ENCODE measurements at places on chromosomes 4 and X.

DNA sequence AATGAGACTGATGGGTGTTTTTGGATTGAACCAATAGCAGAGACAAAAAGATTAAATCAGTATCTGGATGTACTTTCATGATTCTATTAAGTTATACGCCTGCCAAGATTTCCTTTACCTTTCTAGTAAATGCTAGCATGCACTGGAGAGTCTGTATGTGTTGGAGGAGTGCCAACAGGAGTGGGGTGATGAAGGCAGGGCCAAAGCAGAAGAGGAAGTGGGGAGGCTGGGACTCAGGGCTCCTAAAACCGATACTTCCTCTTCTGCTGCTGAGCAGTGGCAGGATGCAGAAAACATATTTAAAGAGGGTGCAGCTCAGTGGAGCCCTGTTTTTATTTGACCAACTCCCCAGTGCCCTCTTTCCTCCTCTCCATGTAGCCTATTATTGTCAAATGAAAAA lies 5.6 kb downstream of the CYSLTR1 start:
- DNase-seq: no peak

GRCh38 chrX:19566359-19567222 lies 51.3 kb upstream of the MAP3K15 start:
- no peak for DNase-seq

DNA sequence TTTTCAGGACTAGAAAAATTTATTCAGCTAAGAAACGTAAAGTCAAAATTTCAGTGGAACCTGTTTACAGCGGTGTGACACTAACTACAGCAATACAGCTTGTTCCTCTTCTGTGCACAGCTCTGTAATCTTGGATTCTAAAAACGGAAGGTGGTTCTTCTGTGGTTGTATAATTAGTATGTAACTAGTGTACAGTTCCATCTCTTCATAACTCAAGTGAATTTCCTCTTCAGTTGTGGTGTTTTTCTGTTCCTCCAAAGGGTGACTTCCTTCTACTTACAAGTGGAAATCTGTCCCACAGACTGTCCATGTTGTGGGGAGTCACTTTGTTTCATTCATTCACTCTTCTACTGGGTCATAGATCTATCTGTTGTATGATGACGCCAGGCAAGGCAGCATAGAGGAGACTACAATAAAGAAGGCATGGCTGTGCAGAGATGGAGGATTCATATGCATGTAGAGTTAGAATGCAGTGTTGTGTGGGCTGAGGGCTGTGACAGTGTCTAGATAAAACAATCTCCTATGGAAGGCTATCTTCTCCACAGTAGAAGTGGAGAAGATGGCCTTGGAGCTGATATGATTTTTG lies 5.4 kb downstream of the DAPP1 start:
- no peak for DNase-seq

DNA sequence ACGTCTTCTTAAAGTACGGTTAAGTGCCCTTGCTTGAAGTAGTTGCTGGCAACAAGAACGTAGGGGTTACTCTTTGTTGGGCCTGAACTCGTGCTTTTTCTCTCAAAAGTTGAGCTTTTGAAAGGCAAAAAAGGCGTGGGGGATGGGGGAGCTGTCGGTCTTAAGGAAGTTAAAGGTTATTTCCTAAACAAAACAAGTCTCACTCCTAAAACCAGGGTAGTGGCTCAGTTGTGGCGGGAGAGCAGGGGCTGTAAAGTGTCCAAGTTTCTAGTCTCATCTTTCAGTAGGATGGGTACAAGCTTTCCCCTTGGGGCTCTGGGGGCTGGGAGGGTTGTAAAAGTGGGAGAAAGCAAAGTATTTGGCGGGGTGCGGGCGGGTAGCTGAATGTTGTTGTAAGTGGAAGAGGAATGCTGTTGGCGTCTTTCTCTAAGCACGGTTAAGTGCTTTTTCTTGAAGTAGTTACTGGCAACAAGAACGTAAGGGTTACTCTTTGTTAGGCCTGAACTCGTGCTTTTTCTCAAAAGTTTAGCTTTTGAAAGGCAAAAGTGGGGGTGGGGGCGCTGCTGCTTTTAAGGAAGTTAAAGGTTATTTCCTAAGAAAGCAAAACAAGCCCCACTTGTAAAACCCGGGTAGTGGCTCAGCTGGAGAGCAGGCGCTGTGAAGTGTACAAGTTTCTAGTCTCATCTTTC lies 904 bp upstream of the WDR1 start:
- DNase-seq: no peak

DNA sequence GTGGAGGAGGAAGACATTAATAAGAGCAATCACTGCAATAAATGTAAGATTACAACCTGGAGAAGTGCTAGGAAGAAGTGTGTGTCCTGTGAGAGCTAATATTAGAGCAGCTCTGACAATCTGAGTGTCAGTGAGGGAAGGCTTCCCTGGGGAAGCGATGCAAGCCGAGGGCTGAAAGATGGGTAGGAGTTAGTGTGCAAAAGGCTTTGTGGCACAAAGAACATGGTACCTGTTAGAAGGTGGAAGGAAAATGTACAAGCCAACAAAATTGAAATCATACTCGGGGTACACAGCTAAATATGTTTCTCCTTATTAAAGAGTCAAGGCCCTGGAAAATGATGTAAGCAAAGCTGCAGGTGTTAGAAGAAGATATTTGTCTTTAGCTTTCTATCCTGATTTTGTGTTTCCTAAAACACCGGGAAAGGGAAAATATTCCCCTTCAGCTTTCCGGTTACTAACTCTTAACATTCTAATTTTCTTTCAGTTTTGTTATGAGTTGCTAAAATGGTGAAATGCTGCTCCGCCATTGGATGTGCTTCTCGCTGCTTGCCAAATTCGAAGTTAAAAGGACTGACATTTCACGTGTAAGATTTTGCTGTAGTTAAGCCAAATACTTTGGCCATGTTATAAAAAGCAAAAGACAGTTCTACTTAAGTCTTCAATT lies 808 bp downstream of the THAP6 start:
- no peak for DNase-seq

DNA sequence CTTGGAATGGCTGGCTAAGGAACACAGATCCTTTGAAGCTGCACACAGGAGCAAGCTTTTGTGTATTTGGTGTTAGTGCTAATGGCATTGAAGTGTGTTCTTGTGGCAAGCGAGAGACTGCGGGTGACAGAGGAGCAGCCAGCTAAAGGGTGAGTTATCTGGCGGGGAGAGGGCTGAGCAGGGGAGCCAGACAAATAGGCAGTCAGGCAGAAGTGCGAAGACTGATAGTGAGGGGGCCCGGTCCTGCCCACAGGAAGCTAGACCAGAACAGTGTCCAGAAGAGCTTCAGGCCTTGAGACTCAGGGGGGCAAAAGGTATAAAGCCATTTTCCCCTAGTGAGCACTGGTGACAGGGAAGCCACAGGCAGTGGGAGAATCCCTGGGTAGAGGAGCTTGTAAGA lies 49.6 kb upstream of the MAMLD1 start:
- no peak for DNase-seq
